Mesothelial cell of epicardium (in vitro differentiated cells): ENCODE measurements at places on chromosomes 3 and 15. TPM values are rescaled to one million over a fixed set of nuclear protein-coding genes. Genes with fewer than 3 reads are reported as not detected.

The VILL gene
- total RNA-seq = 15.3 to 16.7 TPM (median 16.4 TPM) in 3 replicates

The RGMA gene
- total RNA-seq = 23.6 to 26.1 TPM (median 24.3 TPM) in 3 replicates

The ACTC1 gene
- total RNA-seq = 4.8 to 5.5 TPM (median 5.4 TPM) in 3 replicates

The SECISBP2L gene
- total RNA-seq = 53.4 to 64.2 TPM (median 58.9 TPM) in 3 replicates

The RNU5B-1 gene
- total RNA-seq = 16.2 to 27.9 TPM (median 19.7 TPM) in 3 replicates

The PRR23E gene
- total RNA-seq = not detected in 3 replicates

The EDEM1 gene
- 24.0 to 26.0 TPM (median 25.7 TPM) in 3 replicates for total RNA-seq

The GOLGA8M gene
- total RNA-seq = 3.0 to 3.9 TPM (median 3.6 TPM) in 3 replicates

The LMOD3 gene
- not detected in 3 replicates for total RNA-seq

The NDN gene
- 84.8 to 89.0 TPM (median 85.8 TPM) in 3 replicates for total RNA-seq

The OR5K2 gene
- not detected in 3 replicates for total RNA-seq

The TF gene
- 5.2 to 6.4 TPM (median 5.7 TPM) in 3 replicates for total RNA-seq

The MST1 gene
- 101 to 109 TPM (median 103 TPM) in 3 replicates for total RNA-seq

- no peak for DNase-seq
Observed at GRCh38 chr3:111481551-111481950, 60.4 kb upstream of the CD96 start.

DNA sequence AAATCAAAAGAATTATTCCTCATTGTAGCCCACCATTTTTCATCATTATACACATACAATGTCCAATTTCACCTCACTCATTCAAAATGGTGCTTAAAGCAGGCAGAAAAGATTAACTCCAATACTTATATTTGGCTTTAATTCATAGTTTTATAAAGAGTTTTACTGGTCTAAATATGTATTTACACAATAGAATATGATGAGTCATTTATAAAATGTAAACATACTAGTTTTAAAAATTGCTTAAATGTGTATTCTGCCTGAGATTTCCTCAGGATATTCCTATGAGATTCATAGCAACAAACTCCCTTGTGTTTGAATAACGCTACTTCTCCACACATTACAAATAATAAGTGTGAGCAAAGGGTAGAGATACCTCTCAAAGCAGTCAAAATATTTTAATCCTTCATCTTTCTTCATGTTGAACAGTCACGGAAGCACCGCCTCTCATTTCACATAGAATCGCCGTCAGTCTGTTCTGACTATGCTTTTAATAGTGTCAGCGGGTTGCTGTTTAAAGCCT is 75.7 kb upstream of the GBE1 start:
- DNase-seq = no peak

DNA sequence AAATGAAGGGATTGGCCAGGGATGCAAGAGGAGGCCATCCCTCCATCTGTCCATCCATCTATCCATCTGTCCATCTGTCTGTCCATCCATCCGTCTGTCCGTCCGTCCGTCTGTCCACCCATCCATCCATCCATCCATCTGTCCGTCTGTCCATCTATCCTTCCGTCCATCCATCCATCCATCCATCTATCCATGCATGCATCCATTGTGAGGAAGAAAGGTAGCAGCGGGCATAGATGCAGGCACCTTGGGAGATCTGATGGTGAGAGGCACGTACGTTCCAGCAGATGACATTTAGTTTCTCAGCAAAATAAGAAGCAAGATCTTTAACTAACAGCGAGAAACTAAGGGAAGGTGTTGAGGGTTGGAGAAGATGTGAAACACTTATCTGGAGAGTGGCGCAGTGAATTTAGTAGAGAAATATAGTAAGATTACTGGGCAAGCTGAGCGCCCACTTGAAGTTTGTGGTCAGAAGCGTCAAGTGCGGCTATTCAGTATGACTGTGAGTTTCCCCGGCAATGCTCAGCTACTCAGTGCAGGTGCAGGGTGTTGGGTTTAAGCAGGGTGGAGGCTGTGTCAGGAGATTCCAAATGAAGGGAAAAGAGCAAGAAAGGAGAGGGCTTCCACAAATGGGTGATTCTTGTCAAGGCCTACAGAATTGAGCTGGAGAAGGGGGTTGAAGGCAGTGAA is 22.4 kb upstream of the SRP14 start:
- no peak for DNase-seq

DNA sequence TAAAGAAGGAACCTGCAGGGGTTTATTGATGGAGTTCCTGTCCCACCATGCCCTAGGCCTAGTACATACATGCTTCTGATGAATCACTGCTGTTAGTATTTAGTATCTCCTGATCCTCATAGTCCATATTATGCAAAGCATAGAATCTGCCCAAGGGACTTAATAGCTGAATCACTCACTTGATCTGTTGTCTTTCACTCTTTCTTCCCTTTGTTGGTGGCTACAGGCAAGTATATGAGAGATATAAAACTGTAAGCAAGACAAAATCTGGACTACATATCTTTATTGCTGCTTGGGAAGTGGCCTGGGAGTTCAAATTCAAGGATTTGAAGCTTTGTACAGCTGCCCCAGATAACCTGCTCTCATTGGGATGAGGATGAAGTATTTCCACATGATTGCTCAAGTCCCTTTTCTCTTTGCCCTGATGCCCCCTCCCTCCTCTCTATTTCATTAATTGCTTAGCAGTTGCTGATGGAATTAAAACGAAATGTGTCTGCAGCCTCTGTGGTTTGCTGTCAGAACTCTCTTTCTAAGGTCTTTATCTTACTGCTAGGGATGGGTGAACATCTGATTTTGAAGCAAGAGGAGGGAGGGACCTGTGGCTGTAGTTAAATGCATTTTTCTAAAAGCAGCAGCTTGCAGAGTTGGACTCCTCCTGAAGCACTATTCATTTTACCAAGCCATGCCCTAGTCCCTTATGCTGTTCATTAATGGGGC is 114.1 kb downstream of the ZNF609 start:
- DNase-seq = no peak

GRCh38 chr15:81196576-81197254 is at the start of gene IL16:
TSS of gene IL16 (plus strand) at chr15:81196879. CDS start at chr15:81225400, 28,521 bp downstream.
- no peak for DNase-seq

DNA sequence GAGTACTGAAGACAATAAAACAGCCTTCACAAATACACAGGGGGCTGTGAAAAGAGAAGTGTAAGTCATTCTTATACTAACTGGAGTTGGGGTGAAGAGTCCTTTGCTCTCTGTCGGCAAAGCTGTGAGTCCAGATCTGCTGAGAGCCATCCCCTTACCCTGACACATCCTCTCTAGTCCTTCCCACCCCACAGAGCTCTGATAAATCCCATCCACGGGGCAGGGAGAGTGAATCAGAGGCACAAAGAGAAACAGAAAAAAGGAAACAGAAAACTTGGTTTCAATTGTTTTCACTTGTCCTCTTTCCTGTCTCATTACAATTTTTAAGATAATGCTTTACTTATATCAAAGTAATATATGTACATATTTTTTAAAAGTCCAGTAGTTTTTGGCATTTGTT is 18.2 kb upstream of the ZNF639 start:
- DNase-seq = no peak

GRCh38 chr3:35992041-35992440 is 352.7 kb downstream of the ARPP21 start:
- DNase-seq = no peak

GRCh38 chr3:127853681-127854080 is 31.4 kb upstream of the MGLL start:
- DNase-seq = no peak

DNA sequence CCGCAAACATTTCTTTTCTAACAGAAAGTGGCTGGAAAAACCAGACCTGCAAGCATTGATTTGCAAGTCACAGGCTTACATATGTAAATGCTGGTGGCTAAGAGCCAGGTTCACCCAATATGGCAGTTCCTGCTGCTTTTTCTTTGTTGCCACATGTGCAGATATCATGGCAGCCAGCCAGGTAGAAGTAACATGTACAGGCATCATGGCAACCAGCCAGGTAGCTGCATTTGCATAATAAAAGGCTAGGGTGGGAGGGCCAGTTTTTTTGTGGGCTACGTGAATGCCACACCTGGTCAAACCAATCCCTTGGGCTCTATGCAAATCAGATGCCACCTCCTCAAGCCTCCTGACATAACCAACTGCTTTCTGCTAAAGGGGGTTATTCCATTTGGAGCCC is 2.8 kb upstream of the SMCO1 start:
- DNase-seq = no peak

- no peak for DNase-seq
Observed at GRCh38 chr15:99895956-99896311, 162.7 kb upstream of the LYSMD4 start.

- peak; percentile 56 for DNase-seq
Observed at GRCh38 chr3:66499881-66500575, 794 bp downstream of the LRIG1 start.

DNA sequence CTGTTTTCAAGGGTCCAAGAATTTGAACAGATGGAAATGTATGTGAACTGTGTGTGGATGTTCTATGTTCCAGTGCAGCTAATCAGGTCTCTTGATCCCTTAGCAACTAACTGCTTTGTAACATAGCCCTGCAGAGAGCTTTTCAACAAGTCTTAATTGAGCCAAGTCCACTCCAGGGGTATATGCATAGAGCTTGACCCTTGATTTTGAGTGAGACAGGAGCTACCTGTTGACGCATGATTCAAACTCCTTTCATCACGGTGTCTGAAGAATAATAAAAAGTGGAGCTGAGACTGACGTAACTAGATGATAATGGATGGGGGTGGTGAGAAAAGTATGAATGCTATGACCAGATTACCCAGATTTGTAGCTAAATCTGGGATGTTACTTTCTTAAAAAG is 93.3 kb upstream of the CCDC54 start:
- no peak for DNase-seq

DNA sequence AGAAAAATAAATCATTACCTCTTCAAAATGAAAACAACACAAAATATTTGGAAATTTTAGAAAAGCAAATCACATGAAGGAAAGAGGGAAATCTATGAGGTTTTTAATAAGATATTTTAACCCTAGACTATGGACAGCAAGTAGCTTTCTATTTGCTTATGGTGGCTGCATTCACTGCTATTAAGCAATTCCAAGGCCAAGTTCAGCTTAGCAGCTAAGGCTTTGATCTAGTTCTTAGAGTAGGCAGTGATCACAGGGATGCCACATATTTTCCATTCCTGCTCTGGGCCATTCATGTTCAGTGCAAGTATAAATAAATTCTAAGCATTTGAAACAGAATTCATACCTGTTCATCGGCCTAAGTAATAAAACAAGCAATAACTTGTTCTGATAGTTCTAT is 235.3 kb downstream of the CDIN1 start:
- DNase-seq = no peak

- no peak for DNase-seq
Observed at GRCh38 chr3:189419683-189420082, 211.5 kb upstream of the TP63 start.

GRCh38 chr15:62619526-62619925 is 423.0 kb upstream of the TPM1 start:
- no peak for DNase-seq

GRCh38 chr15:85886309-85886811 is 91.6 kb upstream of the KLHL25 start:
- DNase-seq = no peak

GRCh38 chr3:64321747-64322146 is 96.5 kb upstream of the PRICKLE2 start:
- DNase-seq = no peak

DNA sequence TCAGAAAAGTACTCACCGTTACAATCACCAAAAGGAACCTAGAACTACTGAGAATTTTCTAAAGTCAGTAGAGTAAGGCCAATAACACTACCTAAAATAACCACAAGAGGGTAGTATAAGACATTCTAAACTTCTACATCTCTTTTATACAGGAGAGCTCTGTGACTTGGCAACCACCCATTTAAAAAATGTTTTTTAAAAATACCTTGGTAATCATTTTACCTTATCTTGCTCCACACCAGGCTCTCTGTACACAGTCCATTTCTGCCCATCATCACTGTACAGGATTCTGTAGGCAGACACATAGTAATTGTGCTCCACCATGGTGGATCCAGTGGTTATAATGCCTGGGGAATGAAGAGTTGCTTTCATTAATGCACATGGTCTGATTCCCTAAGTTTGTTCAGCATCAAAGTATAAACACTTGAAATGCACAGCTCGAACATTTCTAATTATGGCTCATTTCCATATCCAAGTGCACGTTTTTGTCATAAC is 54.5 kb downstream of the ST3GAL6 start:
- DNase-seq = no peak

DNA sequence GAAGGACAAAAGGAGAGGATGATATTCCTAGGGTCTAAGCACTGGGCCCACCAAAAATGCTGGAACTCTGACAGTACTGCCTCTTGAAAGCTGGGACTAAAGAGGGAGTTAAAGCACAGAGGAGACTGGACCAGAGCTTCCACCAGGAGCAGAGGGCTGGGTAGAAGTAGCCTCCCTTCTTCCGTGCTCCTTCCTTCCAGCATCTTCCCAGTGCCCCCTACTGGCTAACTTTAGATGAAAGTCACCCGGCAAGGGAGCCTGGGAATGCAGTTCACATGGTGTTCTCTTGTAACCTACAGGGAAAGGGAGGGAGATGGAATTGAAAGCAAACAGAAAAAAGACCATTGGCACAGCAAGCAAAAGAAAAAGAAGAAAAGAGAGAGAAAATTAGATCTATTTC is 106.1 kb upstream of the COL8A1 start:
- no peak for DNase-seq

DNA sequence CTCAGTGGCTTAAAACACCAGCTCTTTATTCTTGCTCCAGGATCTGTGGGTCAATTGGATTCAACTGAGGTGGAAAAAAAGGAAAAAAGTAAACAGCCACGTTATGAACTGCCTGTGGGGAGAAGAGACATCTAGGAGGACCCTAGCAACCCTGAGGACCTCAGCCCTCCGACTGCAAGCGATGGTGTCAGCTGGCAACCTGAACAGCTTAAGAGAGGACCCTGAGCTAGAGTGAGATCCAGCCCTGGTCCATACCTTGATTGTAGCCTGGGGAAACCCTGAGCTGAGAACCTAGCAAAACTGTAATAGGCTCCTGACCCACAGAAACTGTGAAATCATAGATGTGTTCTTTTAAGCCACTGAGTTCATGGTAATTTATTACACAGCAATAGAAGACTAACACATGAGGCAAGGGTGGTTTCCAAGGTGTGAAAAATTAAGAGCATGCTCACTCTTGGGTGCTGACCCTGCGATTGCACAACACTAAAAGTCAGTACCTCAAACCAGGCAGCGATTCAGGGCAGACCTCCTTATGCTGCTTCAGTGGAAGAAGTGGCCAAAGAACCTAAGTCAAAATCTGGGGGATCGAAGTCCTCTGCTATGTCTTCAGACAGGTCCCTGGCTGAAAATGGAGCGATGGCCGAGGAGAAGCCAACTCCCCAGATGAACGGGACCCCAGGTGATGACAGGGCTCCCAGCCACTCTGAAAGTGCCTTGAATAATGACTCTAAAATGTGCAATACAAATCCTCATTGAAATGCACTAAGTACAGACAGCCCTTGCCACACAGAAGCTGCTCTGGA is 57.7 kb downstream of the GASK1A start:
- DNase-seq = no peak

- DNase-seq = no peak
Observed at GRCh38 chr3:53888232-53888631, 3.4 kb downstream of the SELENOK start.

GRCh38 chr3:173954647-173955046 is 557.1 kb downstream of the NLGN1 start:
- no peak for DNase-seq

GRCh38 chr3:178446059-178446458 is 90.2 kb upstream of the KCNMB2 start:
- no peak for DNase-seq

GRCh38 chr3:191959876-191960413 is 499.0 kb downstream of the PYDC2 start:
- no peak for DNase-seq

- no peak for DNase-seq
Observed at GRCh38 chr15:57118013-57118799, 199.8 kb downstream of the TCF12 start.
